ENCODE measurements at places on chromosomes 1 and 21. TPM values are rescaled to one million over a fixed set of nuclear protein-coding genes. Genes with fewer than 3 reads are reported as not detected.

DISP3 gene
- total RNA-seq = 13.3 TPM

RHD gene
- not detected for total RNA-seq

PTTG1IP gene
- total RNA-seq = 84.0 TPM

MMEL1 gene
- total RNA-seq = 1.3 TPM

ADAMTSL4 gene
- total RNA-seq = 2.8 TPM

DIO1 gene
- not detected for total RNA-seq

NPR1 gene
- total RNA-seq = 0.30 TPM

KDF1 gene
- 1.1 TPM for total RNA-seq

ATP1A2 gene
- 563 TPM for total RNA-seq

NHLH1 gene
- 1.5 TPM for total RNA-seq

WDR47 gene
- 132 TPM for total RNA-seq

FAM72D gene
- total RNA-seq = 0.23 TPM

ASCL5 gene
- 0.93 TPM for total RNA-seq

OSCP1 gene
- 36.4 TPM for total RNA-seq

CD34 gene
- 12.5 TPM for total RNA-seq

ZNF683 gene
- total RNA-seq = not detected

CLDN14 gene
- not detected for total RNA-seq

GBP7 gene
- total RNA-seq = not detected

KRTAP12-2 gene
- total RNA-seq = not detected

XCL1 gene
- not detected for total RNA-seq

LIN9 gene
- total RNA-seq = 3.1 TPM

CD48 gene
- total RNA-seq = not detected

TFAP2E gene
- total RNA-seq = 11.8 TPM

Data from dorsolateral prefrontal cortex (tissue), 122 donors.